ENCODE measurements at places on chromosomes 12 and 14. TPM values are rescaled to one million over a fixed set of nuclear protein-coding genes. Genes with fewer than 3 reads are reported as not detected.

The PCED1B gene
- total RNA-seq: 1.9 TPM

The ADAM21 gene
- total RNA-seq: 0.32 TPM

The AICDA gene
- total RNA-seq: not detected

The SMCO2 gene
- total RNA-seq: not detected

The OVCH1 gene
- total RNA-seq: 0.08 TPM

The JPH4 gene
- under 0.01 TPM for total RNA-seq

The ZFP36L1 gene
- 116 TPM for total RNA-seq

The ARF6 gene
- total RNA-seq: 61.6 TPM

The A2ML1 gene
- total RNA-seq: not detected

The KRT7 gene
- 5.2 TPM for total RNA-seq

The SERPINA12 gene
- total RNA-seq: not detected

The PLEKHD1 gene
- total RNA-seq: not detected

The TMEM106C gene
- 33.5 TPM for total RNA-seq

The GDF3 gene
- not detected for total RNA-seq

The FOXG1 gene
- total RNA-seq: not detected

The RPGRIP1 gene
- under 0.01 TPM for total RNA-seq

The RASAL1 gene
- not detected for total RNA-seq

The TMEM119 gene
- 42.8 TPM for total RNA-seq

The GRIN2B gene
- not detected for total RNA-seq

The OASL gene
- total RNA-seq: 0.08 TPM

The HCAR2 gene
- not detected for total RNA-seq

The BEGAIN gene
- 0.08 TPM for total RNA-seq

The POTEM gene
- total RNA-seq: not detected

The KLRC3 gene
- total RNA-seq: 0.39 TPM

The CFAP54 gene
- 2.6 TPM for total RNA-seq

Data from epithelial cell of alveolus of lung (primary cell).